ENCODE measurements at places on chromosomes 1 and 21. TPM values are rescaled to one million over a fixed set of nuclear protein-coding genes. Genes with fewer than 3 reads are reported as not detected.
A peak's percentile ranks its signal among the peaks of the same experiment; 100 is the strongest.

DNA sequence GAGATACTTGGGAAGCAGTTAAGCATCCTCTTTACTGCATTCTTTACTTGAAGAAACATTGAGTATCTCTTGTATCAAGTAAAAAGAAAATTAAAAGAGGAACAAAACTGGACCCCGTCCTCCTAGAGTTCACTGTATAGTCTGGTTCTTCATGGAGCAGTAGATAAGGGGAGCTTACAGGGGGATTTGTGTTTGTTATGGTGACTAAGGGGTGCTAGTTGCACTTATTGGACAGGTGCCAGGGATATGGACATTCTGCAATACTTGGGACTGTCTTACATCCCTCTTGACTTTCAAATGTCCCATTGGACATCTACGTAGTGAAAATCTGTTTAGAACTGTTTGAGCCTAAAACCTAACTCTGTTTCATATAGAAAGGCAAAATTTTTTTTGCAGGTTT lies 67.2 kb downstream of the ALG14 start:
- DNase-seq: no peak

- no peak for DNase-seq
Measured at GRCh38 chr1:44460107-44460882, 55.2 kb downstream of the RNF220 start.

The IRF6 gene
- total RNA-seq: 2.4 TPM

DNA sequence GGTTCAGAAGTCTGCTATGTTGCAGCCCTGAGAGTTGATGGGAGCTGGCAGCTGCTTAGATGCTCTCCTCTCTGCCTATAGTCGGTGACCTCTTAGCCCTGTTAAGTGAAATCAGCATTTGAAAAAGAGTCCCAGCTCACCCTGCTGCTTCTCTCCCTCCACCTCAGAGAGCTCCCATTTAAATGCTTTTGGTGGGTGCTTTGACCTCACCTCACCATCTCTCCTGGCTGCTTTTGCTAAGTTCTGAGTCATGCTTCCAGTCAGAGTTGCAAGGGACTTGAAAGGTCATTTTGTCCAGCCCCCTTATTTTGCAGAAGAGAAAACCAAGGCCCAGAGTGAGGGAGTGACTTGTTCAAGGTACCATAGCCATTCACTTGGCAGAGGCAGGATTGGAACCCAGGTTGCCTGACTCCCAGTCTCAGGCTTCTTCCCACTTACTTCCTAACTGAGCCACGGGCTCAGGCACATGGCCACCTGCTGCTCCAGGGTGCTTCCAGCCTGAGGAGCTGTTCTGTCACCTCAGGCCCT lies 3.3 kb downstream of the MAPKAPK2 start:
- DNase-seq: peak; percentile 46

GRCh38 chr1:6093611-6094010 lies 47.9 kb downstream of the KCNAB2 start:
- DNase-seq: no peak

DNA sequence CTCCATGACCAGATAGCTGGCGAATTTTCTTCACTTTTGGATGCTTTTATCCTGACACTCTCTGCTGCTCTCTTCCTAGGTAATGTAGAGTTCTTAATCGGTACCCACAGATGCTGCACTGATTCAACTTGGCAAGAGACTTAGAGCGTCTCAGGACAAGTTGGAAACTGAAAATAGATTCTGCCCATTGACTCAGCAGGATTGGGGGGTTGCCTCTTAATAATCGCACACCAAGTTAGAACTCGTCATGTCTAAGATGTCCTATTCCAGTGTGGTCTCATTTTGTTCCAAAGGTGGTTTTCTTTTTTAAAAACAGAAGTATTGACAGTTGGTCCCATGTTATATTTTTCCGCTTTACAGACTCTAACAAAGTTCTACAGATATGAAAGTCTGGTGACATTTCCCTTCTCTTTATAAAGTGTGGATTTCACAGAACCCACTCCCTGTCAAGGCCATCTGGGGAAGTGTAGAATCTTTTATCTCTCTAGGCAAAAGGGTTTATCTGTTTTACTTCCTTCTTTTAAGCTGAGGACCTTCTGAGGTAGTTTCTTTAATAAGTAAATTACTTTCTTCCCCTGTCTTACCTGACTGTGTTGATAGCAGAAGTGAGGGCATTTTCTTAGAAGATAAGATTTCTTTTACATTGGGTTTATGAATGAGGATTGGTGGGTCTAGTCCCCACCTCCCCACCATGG lies 12.1 kb upstream of the DIPK1A start:
- no peak for DNase-seq

The GBP6 gene
- total RNA-seq: not detected

- DNase-seq: no peak
Measured at GRCh38 chr1:89088572-89088971, 23.6 kb upstream of the GBP1 start.

GRCh38 chr21:37677006-37677405 lies 239.3 kb downstream of the KCNJ6 start:
- DNase-seq: no peak

DNA sequence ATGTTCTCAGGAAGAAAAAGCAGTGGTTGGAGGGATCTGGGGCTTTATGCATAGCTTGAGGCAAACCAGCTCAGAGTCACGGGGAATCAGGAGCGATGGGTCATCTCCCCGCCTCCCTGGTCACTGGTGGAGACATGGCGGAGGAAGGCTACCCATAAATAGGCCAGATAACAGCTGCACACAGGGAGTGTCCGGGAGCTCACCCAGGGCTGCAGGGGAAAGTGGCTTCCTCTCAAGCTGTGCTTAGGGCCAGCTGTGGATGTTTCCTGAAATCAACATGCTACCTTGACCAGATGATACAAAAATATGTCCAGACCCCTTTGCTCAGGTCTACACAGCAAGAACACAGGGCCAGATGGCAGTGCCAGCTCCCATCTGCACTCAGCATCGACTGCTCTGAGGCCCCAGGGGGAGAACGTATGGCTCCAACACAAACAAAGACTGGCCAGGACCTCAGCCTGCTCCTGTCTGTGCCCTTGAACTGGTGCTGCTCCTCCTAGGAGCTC lies 27.1 kb upstream of the RERE start:
- DNase-seq: peak; percentile 46

DNA sequence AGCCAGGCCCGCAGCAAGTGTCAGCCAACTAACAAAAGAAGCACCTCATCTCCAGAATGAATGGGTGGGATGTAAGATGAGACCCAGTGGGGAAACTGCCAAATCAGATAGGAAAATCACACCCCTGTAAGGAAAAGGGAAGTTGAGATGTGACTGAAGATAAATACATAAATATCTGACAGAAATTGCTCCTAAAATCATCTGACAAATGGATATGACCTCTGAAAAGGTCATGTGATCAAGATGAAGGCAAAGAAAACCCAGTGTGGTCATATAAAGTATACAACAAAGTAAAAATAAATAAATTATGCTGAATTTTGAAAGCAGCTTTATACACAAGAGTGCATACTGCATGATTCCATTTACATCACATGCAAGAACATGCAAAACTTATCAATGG lies 12.7 kb downstream of the SIPA1L2 start:
- DNase-seq: no peak

All from dermis blood vessel endothelial cell (primary cell).